IMR-90 (cell line): ENCODE measurements at places on chromosomes 12 and 14.
A peak's percentile ranks its signal among the peaks of the same experiment; 100 is the strongest.

DNA sequence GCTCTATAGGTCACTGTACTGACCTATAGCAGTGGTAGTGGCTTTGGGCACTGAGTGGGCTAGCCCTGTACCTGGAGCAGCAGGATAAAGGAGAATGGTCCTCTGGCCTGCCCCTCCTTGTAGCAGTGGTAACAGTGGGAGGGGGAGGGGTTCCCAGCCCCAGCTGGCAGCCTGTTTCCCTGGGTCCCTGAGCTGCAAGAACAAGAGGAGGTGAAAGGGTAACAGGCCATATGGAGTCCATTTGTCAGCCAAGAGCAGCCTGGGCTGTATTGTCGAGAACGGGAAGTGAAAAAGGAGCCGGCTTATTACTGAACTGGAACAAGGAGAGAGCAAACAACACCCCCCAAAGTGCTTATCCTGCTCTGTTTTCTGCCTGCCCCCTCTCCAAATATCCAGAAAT, 73.8 kb upstream of the SRSF5 start:
- no peak for DNase-seq

- DNase-seq, result peak; percentile 4
Measured at GRCh38 chr12:82730953-82731459, 44.3 kb downstream of the TMTC2 start.

GRCh38 chr12:52035926-52036325, 15.3 kb upstream of the NR4A1 start:
- no peak for DNase-seq

DNA sequence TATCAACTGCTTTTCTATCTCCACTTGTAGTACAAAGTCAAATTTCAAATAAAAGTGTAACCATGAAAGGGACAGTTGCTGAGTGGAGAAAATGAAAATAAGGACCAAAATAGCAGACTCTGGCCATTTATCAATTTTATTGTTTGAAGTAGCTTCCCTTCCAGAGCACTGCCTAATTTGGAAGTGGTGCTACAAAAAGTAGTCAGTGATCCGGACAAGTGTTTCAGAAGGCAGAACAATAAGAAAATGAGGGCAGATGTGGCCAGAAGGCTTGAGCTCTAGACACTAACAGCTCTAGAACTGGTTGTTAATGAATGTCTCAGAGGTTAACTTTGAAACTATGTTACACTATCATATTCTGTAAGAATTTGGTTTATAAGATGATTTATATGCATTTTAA, 48.9 kb downstream of the ABCC9 start:
- no peak for DNase-seq

DNA sequence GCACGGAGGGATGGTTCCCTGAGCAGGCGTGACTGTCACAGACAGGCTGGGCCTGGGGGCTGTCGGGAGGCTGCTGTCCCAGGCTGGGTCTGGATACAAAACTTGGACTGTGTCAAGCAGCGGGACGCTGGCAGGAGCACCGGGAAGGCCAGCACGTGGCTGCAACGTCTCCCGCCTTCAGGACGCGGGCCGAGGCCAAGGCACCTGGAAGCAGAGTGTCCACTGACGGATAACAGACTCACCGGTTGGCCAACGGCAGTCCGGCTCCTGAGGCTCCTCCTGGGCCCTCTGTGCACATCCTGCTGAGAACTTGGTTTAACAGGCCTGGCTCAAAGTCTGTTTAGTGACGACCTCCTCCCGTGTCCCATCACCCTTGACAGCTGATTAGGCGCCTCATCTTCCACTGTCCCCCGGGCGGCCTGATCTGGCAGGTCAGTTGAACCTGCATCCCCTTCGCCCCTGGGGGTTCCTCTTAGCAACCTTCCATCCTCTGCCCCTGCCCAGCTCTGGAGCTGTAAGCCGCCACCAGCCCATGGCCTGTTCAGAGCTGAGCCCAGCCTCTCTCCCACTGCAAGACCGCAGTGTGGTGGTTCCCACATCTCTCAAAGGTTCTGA, 2.5 kb downstream of the XRCC3 start:
- DNase-seq, result no peak
